ENCODE measurements at places on chromosomes 1 and 21.

GRCh38 chr1:48462716-48463302 is 9.2 kb downstream of the SPATA6 start:
- no peak for DNase-seq

- no peak for DNase-seq
These were observed 1060.4 kb upstream of the TMPRSS15 start for GRCh38 chr21:19463966-19464365.

DNA sequence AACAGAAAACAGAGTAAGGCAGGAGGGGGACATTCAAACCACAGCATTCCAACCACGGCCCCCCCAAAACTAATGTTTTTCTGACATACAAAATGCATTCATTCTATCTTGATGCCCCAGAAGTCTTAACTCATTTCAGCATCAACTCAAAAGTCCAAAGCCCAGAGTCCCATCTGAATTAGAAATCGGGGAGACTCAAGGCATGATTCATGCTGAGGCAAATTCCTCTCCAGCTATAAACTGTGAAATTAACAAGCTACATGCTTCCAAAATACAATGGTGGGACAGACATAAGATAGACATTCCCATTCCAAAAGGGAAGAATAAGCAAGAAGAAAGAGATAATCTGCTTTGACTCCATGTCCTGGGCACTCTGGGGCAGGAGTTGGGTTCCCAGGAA is 73.9 kb downstream of the KCNJ15 start:
- DNase-seq: no peak

DNA sequence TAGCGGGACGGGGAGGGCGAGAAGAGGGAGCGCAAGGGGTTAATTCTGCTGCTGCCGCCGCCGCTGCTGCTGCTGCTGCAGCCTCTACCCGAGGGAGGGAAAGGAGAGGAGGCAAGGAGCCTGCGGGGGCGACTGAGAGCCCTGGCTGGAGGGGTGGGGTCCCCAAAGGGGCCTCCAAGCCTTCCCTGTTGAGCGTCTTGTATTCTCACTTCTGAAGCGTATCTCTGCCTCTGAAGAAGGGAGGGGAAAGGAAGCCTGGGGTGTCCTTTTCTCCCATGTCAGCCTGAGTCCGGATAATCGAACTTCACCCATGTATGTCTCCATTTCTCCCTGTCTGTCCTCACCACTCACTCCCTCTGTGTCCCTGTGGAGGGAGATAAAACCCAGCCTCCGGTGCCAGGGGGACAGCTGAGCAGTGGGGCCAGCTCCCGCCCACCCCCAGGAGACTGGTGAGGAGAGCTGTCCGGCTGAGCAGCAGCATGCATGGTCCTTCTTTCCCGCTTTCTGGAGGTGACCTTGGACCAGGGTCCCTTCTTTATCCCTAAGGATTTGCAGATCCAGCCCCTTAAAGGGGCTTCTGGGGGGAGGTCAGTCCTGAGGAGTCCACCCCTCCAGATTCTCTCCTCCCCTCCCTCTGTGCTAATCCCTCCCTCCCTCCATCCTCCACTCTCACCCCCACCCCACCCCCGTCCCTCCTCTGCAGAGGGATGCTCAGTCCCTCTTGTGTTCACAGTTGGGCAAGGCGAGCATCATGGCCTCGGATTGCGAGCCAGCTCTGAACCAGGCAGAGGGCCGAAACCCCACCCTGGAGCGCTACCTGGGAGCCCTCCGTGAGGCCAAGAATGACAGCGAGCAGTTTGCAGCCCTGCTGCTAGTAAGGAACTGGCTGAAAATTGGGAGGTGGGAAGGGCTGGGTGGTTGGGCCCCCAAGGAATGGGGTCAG is 1.0 kb downstream of the NCDN start:
- DNase-seq: peak; percentile 34

- no peak for DNase-seq
These were observed 11.7 kb downstream of the RIMKLA start for GRCh38 chr1:42392255-42392654.

Data from hematopoietic multipotent progenitor cell treated with erythropoietin and hydrocortisone succinate and interleukin-3 and kit ligand, for 8 days (in vitro differentiated cells).